Fibroblast of the aortic adventitia (primary cell): ENCODE measurements at places on chromosomes 2 and 18. TPM values are rescaled to one million over a fixed set of nuclear protein-coding genes. Genes with fewer than 3 reads are reported as not detected.

DNA sequence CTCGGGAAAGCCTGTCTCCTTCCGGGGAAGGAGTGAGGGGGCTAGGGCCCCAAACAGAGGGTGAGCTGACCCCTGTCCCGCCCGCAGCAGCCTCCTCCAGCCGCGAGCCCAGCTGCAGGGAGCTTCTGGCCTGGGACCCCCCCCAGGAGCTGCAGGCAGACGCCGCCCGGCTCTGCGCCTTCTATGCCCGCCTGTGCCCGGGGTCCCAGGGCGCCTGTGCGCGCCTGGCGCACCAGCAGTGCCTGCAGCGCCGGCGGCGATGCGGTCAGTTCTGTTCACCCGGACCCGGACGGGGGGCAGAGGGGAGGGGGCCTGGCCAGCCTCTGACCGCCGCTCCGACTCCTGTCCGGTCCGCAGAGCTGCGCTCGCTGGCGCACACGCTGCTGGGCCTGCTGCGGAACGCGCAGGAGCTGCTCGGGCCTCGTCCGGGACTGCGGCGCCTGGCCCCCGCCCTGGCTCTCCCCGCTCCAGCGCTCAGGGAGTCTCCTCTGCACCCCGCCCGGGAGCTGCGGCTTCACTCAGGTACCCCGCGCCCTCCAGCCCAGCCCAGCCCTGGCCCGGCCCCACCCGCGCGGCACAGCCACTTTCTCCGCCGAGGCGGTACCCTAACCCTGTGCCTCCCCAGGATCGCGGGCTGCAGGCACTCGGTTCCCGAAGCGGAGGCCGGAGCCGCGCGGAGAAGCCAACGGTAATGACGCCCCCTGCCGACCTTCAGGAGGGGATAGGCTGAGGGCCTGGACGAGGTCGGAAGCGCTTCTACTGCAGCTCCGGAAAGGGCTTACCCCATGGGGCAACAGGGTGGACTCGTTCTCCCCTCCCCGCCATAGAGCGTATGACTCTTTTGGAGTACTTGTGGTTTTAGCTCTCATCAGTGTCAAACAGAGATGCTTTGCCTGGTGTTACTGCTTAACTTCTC lies 2.0 kb upstream of the CHRND start:
- peak; percentile 14 for DNase-seq

GRCh38 chr2:29053670-29054400 lies 20.5 kb downstream of the PCARE start:
- DNase-seq: no peak

The GNAL gene
- total RNA-seq: 0.16 and 0.63 TPM in 2 replicates

The SIX2 gene
- 2.9 and 8.3 TPM in 2 replicates for total RNA-seq

GRCh38 chr2:82823892-82824291 lies 1635.2 kb downstream of the SUCLG1 start:
- no peak for DNase-seq

- DNase-seq: peak; percentile 53
Measured at GRCh38 chr2:63189026-63189425, 138.4 kb downstream of the OTX1 start.

The CRYGD gene
- not detected in 2 replicates for total RNA-seq

- DNase-seq: no peak
Measured at GRCh38 chr2:186108470-186108869, 369.9 kb downstream of the FSIP2 start.

The DCTN1 gene
- 147 and 293 TPM in 2 replicates for total RNA-seq

- no peak for DNase-seq
Measured at GRCh38 chr18:64986906-64987495, 763.8 kb upstream of the CDH7 start.

- DNase-seq: no peak
Measured at GRCh38 chr2:197871780-197872456, 67.5 kb downstream of the PLCL1 start.

DNA sequence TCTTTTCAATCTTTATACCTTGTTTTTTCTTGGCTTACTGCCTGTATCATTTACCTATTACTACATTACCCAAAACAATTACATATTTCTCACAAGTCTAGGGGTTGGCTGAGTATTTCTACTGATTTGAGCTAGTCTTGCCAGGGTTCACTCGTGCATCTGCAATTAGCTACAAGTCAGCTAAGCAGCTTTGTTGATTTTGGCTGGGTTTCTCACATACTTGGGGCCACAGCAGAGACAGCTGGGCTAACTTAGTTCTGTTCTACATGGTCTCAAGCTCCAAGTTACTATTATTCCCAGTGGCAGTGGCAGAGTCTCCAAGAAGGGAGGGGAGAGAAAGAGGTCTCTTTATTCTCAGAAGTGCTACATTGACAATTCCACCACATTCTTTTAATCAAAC lies 54.7 kb upstream of the SP5 start:
- peak; percentile 4 for DNase-seq

DNA sequence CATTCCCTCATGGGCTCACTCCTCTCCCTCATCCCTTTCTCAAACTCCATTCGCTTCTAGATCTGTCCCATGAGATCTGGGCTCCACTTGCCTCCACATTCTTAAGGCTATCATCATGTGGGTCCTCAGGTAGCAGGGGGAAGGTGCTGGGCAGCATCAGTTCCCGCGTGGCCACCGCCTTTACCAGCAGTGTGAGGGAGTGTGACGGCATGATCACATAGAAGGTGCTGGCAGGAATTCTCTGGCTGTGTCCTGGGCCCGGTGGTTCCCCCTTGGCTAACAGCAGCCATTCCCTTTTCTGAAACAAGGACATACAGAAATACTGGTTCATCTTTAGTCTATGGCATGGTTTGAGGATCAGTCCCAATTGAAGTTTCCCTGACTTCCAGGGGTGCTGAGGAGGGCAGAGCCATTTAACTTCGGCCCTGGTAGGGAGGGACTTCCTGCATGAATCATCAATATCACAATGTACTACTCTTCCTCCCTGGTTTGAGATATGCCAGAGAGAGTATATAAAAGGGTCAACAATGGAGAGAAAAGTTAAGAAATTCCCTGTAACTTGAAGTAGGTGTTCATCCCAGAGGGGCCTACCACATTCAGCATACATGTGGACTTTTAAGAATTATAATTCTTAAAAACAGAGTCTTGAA lies 7.7 kb downstream of the DOK1 start:
- DNase-seq: no peak

The ZNF638 gene
- total RNA-seq: 123 and 280 TPM in 2 replicates

DNA sequence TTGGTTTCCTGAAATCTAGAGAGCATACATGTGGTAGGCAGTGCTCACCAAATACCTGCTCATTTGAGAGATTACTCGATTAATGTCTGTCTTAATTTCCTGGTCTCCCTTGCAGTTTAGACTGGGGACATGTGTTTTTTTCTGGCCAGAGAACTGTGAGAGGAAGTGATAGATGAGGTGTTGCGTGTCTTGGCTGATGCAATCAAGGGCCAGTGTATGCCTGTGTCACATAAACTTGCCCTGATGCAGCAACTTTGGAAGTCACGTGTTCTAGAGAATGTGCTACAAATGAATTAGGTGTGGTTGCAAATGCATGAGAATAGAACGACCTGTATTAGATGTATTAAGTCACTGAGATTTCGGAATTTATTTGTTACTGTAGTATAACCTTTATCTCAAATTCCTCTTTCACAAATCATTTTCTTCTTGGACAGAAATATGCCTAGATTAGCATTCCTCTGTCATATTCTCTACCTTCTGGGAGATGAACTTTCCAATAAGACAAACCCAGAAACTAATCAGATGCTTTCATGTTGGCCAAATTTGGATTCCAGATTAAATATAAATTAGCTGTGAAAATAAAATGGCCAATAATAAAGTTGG lies 9.9 kb upstream of the IL1A start:
- DNase-seq: peak; percentile 98

DNA sequence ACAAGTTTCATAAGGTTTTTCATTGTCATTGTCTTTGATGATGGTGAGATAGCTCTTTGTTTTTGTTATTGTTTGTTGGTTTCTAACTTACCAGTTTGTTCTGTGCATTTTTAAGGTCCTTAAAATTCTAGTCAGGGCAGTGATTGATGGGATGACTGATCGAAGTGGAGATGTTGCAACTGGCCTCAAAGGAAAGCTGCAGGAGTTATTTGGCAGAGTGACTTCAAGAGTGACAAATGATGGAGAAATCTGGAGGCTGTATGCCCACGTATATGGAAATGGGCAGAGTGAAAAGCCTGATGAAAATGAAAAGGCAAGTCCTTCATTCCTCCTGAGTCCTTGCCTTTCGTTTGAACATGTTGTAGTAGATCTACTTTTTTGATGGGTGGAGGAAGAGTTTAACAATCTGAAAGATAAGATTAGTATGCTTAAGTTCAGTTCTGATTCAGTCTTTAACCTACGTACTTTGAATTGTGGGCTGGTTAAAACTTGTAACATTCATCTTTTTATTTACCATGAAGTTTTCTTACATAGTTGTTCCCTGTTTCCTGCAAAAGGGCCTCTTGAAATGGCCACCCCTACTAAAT lies 135.8 kb upstream of the LTBP1 start:
- peak; percentile 12 for DNase-seq

DNA sequence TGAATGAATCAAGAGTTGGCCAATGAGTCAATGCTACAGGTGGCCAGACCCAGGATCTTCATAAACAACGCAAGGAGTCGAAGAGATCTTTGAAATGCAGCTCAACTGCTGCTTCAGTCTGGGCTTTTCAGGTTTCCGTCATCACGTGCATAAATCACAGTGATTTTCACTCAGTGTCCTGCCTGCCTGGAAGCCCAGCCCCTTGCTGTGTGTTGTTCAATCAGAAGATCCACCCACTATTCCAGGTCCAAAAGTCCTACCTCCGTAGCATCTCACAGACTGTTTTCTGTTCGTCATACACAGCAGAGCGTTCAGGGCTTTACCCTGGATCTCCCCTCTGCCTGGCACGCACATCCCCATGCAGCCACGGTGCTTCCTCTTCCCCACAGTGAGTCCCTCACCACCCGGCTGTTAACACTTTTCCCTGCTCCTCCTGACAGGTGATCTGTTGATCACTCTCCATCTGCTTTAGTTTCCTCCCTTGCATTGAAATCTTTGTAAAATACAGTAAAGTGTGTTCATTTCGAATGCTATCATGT lies 216.3 kb downstream of the MYT1L start:
- no peak for DNase-seq

DNA sequence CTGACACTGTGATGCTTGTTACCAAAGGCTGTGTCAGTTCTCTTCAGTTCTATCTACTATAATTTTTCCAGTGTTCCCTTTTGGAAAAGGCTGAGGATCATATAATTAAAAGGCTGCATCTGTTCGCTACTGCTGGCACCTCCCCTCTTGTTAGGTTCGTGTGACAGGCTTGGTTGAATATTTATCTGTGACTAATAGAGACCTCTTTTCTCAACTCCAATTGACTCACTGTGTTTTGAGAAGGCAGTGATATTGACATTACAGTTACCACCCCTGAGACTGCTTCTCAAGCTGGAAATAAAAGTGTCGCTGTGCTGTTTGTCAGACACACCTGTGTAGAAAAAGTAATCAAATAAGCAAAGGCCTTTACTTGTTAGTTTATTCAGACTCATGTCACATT lies 205.5 kb upstream of the KCNH7 start:
- DNase-seq: no peak

The SERPINB2 gene
- 13.9 and 67.6 TPM in 2 replicates for total RNA-seq

GRCh38 chr2:74206180-74206688 lies 7.8 kb downstream of the MTHFD2 start:
- peak; percentile 60 for DNase-seq

DNA sequence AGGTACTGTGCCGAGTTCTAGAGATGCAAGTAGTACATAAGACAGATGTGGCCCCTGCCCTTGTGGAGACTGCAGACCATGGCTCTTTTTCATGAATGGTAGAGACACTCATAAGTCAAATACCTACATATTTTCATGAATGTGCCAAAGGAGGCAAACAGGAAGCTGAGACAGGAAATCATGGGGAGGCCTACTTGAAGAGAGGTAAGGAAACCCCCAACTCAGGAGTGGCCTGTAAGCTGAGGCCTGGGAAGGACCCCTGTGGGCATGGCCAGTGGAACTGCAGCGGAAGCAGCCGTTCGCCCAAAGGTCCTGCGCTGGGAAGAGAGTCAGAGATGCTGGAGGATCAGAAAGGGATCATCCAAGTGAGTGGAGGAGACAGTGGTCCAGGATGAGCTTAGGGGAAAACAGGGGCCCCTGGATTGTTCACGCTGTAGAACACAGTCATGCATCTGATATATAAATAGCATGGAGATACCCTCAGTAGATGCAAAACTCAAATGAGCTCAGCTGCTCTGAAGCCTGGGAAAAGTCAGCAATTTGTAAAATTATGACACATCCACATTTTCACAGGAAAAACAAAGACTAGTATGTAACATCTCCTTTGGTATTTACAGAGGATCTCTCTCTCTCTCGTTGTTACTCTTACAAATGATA lies 228.9 kb downstream of the NEDD4L start:
- DNase-seq: no peak
